ENCODE measurements at places on chromosomes 7 and 10.

DNA sequence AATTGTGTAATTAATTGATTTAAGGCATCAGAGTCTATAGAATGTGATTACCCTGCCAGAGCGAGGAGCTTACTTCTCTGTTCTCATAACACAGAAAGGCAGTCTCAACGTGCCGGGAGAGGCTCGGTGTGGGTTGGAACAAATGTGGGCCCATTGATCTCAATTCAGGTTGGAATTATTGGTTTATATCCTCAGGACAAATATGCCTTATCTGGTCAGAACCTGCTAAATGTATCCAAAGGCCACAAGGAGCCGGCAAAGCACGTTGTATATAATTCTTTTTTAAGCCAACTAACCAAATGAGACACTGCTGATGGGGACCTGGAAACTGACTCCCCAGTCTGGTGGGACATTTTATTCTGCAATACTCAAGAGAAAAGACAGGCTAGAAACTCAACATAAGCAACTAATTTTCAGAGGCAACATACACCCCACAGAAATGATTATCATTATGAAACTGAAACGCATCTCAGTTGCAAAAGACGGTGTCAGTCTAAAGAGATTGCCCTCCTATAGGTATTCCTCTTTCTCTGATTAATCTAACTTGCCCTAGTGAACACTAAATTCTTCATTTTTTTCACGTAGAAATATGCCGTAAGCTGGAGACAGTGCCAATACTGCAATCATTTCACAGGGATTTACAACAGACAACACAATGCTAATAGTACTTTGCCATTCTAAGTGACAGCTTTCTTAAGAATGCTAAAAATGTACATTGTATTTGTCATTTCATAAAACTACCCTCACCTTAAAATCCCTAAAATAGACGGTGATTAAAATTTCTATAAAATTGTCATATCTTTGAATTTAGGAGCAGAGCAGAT lies 9.4 kb downstream of the EBF3 start:
- no peak for DNase-seq

GRCh38 chr7:144011458-144012230 lies 11.5 kb downstream of the OR6B1 start:
- peak; percentile 32 for DNase-seq

DNA sequence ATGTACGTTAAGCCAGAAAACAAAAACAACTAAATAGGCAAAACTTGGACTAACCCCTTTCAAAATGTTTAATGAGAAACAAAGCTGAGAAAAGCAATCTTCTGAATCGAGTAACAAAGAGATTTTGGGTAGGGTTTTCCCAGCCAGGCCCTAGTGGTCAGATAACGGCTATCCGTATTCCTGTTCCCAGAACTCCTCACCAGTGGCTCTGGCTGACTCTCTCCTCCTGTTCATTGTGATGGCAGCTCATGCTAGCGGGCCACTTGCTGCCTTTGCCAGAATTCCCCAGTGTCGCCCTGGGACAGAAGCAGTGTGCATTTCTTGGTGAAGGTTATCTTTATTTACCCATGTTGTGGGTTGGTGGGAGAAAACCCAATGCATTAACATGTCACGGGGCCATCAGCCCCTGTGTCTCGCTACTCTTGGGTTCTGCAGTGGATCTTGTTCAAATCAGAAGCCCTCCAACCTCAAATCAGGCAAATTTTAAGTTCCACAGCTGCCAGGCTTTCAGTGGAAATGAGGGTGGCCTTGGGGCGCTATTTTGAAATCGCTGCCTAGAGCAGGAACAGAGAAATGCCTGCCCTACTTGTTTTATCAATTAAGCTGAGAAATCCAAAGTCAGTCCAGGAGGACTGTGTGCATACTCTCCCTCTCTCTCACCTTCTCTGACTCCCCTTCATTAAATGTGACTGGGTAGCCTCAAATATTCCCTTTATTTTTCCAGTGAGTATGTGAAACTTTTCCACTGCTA lies 164.5 kb upstream of the NPVF start:
- no peak for DNase-seq

GRCh38 chr10:124792998-124793352 lies 1.3 kb upstream of the EEF1AKMT2 start:
- DNase-seq, result no peak

- no peak for DNase-seq
These were observed 39.1 kb downstream of the NHLRC2 start for GRCh38 chr10:113893570-113893969.

GRCh38 chr7:144670218-144670617 lies 165.6 kb downstream of the TPK1 start:
- DNase-seq, result no peak

DNA sequence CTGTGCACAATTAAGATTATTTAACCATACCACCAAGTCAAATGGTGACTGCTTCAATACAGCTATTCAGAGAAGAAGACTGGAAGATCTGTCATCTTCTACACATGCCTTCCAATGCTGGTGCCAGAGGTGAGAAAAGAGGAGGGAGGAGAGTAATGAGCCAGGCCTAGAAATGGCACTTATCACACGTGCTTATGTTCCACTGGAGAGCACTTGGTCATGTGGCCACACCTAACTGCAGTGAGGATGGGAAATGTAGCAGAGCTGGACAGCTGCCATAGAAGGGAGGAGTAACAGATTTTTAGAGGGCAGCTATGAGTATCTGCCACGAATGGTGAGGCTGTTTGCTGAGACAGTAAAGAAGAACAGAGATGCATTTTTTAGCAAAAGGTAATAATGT lies 77.1 kb downstream of the MPLKIP start:
- no peak for DNase-seq

DNA sequence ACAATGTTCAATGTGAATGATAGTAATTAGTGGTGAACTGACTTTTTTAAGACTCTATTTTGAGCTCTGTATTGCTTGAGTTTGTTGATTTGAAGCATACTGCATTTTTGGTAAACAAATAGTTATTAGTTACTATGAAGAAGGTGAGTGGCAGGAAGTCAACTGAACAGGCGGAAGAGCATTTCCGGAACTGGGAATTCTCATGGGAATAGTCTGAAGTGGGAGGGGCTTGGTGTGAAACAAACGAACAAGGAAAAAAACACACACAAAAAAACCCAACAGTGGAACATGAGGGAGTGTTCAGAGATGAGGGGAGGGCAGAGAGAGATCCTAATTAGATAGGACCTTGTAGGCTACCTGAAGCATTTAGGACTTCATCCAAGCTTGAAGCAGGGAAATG lies 43.9 kb upstream of the C1QL3 start:
- no peak for DNase-seq

GRCh38 chr7:157522189-157522588 lies 185.4 kb downstream of the DNAJB6 start:
- no peak for DNase-seq

DNA sequence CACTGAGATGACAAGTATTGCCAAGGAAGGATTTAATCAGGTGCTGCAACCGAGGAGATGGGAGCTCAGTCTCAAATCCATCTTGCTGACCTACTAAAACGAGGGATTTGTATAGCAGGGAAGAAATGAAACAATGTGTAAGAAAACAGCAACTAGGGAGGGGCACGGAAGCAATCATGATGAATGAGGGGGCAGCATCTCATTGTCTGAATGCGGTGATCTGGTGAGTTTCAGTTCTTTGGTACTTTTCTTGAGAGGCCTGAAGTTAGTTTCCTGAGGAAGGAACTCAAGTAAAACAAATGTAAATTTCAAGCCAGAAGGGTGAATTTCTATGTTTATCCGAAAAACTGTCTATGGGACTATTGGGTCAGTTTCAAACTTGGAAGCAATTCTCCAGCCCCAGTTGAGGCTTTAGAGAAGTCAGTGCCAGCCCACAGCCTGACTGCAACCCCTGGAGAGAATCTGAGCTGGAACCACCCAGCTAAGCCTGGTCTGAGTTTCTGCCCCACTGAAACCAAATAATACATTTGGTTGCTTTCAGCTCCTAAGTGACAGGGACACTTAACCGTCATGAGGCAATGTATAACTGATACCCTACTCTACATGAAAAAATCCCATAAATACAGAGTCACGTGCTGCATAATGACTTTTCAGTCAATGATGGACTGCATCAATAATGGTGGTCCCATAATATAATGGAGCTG lies 45.8 kb upstream of the TNS3 start:
- DNase-seq, result no peak

Data from AG09309 (cell line).